NCI-H1694 treated with DMSO at 0.1 percent for 48 hours (cell line): ENCODE measurements at places on chromosomes 4 and X.

GRCh38 chrX:115324194-115324593 lies 34.7 kb downstream of the LUZP4 start:
- DNase-seq = no peak

GRCh38 chr4:176534566-176534965 lies 214.8 kb downstream of the SPCS3 start:
- DNase-seq = no peak

DNA sequence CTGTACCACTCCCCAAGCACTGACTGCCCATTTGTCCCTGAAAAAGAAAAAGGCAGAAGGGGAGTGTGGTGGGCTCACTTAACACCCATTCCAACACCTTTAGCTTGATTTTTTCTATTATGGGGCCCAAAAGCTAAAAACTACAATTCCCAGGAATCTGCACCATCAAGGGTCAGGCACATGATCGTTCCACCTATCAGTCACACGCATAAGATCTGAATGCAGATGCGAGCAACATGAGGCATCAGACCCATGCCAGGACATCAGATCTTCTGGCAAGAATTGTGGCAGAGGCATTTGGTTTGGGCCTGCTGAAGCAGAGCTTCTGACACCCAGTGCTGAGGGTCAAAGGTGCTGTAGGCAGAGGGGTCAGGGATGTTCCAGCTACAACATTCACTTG lies 595.9 kb downstream of the BCOR start:
- DNase-seq = no peak

- DNase-seq = no peak
Measured at GRCh38 chrX:46922611-46923010, 10.4 kb downstream of the JADE3 start.

- DNase-seq = no peak
Measured at GRCh38 chrX:53223955-53224859, 800 bp downstream of the KDM5C start.

DNA sequence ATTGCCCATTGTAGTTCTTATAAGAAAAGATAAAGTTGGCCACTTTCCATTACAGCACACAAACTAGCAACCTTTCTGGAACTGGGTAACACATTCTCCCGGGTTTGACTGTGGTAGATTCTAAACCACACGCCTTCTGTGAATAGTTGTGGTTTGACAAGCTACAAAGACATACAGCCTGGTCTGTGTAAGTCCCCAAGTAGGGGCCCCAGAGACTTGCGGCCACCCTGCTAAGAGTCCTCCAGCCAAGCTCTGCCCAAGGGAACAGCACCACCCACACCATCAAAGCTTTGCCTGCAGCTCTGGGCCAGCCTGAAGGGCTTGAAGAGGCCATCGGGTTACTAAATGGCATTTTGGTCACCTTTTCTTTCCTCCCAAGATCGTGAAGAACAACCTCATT lies 203.4 kb downstream of the MAML3 start:
- DNase-seq = no peak

GRCh38 chr4:8200302-8200975 lies 1.3 kb downstream of the SH3TC1 start:
- no peak for DNase-seq

GRCh38 chr4:117357866-117358265 lies 272.5 kb upstream of the TRAM1L1 start:
- DNase-seq = peak; percentile 54
